Memory B cell (primary cell): ENCODE measurements at places on chromosomes 1 and 21.

DNA sequence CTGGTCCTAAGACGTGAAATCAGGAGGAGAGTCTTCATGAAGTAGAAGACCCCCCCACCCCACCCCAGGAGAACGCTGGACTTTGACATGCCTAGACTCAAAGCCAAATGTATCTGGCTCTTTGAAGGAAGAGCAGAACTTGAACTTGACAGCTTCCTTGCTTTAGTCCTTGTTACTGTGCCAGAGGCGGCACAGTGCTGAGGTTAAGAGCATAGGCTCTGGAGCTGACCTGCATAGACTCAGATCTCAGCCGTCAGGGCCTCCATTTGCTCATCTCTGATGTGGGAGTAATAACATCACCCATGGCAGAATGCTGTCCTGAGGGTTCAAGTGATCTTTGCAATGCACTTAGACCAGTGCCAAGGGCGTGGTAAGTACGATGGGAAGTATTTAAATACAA, 39.0 kb downstream of the COL6A1 start:
- no peak for DNase-seq

DNA sequence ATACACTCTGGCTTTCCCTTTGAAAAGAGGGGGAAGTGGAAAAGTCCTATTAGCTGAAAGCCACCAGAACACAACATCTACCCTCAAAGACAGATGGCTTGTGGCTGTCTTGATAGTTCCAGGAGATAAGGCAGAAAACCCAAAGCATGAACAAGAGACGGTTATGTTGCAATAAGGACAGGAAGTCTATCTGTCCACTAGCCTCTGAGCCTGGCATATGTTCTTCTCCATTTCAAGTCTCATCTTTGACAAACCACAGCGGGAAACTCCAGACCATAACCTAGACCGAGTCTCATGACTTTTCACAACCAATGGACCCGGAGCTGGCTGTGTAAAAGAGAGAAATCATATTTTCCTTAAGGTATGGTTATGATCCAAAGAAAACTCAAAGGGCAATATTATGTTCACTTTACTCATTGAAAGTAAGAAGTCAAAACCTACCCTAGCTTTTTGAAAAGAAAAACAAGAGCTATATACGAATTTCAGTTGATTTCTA, 33.8 kb downstream of the DUSP10 start:
- peak; percentile 41 for DNase-seq

GRCh38 chr1:156281281-156281680, 1.3 kb downstream of the SMG5 start:
- no peak for DNase-seq

GRCh38 chr1:157369808-157370521, 182.3 kb downstream of the FCRL5 start:
- DNase-seq: peak; percentile 68

GRCh38 chr1:240092301-240093119, 827 bp downstream of the FMN2 start:
- no peak for DNase-seq

DNA sequence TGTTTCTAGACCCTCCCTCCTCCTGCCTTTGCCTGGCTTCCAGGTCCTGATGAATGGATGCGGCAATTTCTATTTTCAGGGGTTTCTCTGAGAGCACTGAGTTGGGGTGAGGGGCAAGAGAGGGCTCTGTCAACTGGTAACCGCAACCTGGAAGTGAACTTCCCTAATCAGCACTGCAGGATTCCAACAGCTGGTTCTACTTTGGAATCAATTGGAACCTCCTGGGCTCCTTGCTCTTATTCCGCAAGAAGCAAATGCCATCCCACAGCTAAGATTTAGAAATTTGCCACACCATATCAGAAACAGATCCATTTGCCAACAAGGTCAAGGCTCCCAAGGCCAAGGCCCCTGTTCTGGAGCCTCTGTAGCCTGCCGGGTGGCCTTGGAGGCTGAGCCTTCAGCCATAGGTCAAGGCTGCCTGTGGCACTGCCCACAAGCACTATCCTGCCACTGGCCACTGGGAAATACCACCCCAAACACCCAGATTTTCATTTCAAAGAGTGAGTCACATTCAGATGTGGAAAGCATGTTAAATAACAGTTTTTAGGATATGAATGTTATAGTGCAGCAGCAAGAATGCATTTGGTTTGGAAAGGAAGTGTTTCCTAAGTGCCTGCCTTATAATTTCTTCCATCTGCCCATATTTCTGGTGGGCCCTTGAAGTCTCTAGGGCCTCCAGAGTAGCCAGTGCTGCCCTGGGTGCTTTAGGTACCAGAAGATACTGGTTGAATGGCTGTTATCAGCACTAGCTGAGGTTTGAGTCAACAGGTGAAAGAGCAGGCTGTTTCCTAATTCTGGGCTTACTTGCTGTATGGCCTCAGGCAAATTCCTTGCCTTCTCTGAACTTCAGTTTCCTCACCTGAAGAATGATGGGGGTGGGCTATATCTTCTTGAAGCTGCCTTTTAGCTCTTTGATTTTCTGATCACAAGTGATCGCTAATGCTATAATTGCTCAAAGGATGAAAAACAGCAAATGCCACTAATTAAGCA, 56.3 kb upstream of the JUN start:
- DNase-seq: no peak

GRCh38 chr1:78606274-78606673, 14.0 kb upstream of the IFI44L start:
- no peak for DNase-seq

GRCh38 chr1:105260001-105260400, 1510.3 kb downstream of the AMY1C start:
- no peak for DNase-seq

DNA sequence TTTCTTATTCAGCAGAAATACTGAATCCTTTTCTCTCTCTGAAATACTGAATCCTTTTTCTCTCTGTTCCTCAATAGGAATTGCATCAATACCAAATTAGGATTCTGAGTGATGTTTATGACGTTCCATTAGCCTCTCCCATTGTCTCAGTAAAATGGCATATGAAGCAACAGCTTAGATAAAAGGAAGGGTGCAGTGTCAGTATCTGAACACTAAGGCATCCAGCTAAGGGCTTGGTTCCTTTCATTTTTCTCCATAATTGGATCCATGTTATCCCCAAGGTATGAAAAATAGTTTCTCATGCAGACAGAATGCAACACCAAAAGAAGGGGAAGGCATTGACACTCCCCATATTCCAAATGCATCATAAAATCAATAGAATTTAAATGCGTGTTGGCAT, 61.5 kb upstream of the RAVER2 start:
- no peak for DNase-seq

DNA sequence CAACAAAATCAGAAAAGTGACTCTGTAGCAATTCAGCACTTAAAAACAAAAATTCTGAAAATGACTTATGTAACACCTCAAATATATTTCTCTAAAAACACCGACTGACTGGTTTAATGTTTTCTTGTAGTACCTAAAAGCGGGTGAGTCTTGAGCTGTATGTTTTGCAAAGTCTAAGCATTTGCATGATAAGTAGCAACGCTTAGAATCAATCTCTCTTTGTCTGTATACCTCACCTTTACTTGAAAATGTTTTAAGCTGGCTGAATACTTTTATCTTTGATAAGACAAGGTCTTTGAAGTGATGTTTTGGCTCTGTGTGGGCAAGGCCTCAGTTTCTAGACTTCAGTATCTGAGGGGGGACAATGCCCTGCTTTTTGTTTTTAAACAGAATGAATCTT, 8.2 kb downstream of the ITPKB start:
- no peak for DNase-seq

DNA sequence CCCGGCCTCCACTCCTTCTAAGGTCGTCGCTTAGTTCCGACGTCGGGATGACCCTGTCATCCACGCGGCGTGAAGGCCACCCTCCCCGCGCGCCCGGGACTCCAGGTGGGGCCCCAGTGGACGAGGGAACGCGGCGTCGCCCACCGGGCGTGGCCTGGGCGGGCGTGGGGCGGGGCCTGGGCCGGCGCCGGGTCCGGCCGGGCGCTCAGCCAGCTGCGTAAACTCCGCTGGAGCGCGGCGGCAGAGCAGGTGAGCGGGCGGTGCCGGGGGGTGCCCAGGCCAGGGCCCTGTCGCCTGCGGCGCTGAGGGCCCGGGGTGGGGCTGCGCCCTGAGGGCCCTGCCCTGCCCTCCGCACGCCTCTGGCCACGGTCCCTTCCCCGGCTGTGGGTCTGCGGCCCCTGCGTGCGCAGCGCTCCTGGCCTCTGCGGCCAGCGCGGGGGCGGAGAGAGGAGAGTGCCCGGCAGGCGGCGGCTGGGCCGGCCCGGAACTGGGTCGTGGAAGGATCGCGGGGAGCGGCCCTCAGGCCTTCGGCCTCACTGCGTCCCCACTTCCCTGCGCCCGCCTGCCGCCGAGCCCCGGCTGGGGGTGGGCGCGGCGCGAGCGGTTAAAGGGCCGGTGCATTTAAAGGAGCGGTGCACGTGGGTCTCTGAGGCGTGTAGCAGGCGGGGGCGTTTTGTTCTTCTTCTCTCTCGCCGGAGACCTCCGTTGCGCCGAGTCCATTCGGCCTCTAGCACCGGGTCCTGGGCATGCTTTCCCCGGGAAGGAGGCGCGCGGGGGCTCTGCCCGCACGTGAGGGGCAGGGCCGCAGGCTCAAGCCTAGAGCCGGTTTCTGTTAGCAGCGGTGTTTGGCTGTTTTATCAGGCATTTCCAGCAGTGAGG, at the start of gene PSEN2:
PSEN2 (plus strand) TSS at position 216 of the 879 bp plus-strand sequence. CDS start 11,292 bp downstream, outside the sequence.
- DNase-seq: peak; percentile 66

DNA sequence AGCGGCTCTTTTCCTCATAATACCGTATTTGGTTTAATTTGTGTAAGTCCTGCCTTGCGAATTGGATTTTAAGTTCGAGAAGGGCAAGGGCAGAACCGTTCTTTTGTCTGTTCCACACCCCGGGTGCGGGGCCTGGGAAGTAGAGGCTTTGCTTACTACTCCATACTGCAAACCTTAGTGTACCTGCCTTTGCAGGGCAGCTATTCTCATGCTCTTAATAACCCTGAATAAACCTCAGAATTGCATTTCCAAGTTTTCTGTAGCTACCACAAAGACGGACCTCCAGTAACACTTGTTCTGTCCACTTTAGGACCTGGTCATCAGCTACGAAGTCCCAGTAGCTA, 657 bp upstream of the HNRNPU start:
- DNase-seq: no peak

DNA sequence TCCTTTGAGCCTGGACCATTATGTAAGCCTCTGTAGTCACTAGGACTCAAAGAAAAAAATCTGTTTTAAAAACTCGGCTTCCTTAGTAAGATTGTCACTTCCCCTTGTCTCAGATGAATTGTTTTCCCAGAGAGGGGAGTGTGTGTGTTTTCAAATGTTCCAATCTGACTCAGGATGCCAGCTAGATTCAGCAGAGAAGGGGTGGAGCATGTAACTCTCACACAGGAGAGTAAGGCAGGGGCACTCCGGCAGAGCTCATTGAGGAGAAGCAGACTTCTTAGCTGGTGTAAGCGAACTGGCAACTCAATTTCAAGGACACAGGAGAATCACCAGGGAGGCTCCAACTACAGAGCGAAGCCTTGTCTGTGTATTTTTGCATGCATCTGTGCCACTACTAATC, 623.2 kb downstream of the LMO4 start:
- DNase-seq: no peak

GRCh38 chr1:76256289-76257223, 182.0 kb downstream of the ST6GALNAC3 start:
- no peak for DNase-seq

- DNase-seq: peak; percentile 64
These were observed 191.6 kb downstream of the HIVEP3 start for GRCh38 chr1:41726899-41727748.

DNA sequence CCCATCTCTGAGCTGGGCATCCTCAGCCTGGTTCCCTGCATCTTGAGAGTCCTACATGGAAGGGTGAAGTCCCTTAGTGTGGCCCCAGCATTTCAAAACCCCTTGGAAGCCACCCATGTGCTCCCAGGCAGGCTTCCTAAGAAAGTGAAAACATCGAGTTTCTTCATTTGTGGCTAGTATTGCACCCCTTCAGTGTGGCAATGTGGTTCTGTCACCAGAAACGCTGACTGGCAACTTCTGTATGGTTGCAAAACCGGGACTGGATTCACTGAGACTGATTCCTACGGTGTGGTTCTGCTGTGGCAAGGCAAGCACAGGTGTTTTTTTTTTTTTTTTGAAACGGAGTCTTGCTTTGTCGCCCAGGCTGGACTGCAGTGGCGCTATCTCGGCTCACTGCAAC, 9.0 kb upstream of the IFNGR2 start:
- no peak for DNase-seq

DNA sequence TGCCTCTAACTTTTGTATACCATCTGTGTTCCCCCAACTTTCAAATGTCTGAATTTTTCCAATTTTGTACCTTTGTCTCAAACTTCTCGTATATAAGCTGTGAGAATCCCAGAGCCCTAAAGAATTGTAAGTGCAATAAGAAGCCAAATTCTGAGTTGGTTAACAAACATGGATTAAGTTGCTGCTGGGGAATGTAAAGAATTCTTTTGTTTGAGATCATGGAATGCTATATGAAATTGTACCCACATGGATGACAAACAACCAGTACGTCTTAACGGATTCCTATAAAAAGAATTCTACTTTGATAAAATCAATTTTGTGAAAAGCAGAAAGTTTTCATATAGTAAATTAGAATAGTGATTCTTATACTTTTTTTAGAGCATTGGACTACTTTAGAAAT, 72.4 kb upstream of the CYP2J2 start:
- DNase-seq: no peak
